Coronary artery (tissue), 2 donors: ENCODE measurements at places on chromosomes 13 and 19.

GRCh38 chr19:49718511-49718910 is 27.6 kb downstream of the CPT1C start:
- DNase-seq, result no peak

DNA sequence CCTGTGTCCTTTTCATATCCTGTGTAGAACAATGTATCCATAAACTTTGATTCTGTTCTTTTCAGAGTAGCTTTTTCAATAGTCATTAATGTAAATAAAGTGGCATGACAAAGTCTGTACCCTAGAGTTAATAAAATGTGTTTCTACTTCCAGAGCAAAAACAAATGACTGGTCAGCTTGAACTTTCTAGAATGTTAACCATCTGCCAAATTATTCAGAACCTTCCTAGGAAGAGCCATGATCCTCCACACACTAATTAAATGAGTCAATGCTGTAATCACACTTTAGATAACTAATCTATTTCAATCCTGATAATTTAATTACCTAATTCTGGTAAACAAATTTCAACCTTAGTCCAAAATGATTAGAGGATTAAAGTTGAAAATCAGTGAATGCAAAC is 73.2 kb downstream of the DIAPH3 start:
- no peak for DNase-seq

DNA sequence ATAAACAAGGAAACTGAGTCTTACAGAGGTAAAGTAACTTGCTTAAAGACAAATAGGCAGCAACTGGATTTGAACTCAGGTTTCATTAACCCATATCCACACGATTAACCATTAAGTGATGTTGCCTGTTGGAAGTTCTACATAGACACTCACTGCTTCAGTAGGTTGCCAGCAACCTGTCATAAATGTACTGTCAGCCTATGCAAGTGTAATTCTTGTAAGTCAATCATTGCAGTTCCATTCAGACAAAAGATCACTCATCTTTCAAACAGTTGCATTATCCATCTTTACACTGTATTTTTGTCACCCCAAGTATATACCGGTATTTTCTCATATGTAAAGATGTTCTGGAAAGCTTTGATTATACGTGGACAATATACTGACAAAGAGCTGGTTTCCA is 676.9 kb upstream of the PCDH20 start:
- no peak for DNase-seq

- DNase-seq, result peak; percentile 79
Observed at GRCh38 chr13:32902874-32903273, 113.3 kb upstream of the KL start.

DNA sequence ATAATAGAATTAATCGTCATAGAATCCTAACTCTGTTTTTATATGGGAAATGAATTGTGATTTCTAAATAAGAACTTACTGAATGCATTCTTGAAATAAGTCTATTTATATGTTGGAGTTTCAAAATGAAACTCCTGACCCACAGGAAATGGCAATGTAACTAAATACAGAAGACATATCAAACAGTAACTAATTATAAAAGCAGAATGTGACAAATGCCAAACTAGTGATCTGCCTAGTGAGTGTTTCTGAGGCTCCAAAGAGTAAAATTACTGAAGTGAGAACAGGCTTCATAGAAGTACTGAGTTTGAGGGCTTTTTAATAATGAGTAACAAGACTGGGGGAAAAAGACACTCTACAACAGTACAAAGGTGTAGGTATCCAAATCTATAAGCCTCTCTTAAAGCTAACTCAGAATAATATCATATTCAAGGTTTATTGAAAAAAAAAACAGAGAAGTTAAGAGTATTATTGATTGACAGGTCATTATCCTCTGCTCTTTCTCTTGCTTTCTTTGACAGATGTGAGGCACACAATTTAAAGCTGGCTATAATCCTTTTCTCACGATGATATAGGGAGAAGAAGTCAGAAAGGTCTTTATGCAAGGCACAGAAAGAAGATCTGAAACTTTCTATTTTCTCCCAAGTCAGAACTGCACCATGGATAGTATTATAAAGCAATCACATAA is 17.4 kb upstream of the ATXN8OS start:
- no peak for DNase-seq

DNA sequence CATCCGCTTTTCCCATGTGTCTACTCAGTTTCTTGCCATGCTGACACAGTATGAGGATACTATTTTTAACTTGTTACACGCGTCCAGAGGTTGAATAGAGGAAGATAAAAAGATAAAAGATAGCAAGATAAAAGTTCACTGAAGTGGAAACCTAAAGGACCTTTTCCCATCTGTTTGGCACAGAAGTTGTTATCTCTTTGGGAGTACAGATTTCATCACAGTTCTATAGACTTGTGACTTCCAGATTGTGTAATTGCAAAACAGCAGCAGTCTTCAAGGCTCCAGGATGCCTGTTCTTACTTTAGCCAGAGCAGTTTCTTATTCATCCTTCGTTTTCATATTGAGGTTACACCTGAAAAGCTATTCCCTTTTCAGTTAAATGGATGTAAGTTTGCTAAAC is 369.2 kb downstream of the GPC5 start:
- DNase-seq, result no peak

GRCh38 chr19:29702161-29702962 is 12.7 kb downstream of the C19orf12 start:
- peak; percentile 69 for DNase-seq

GRCh38 chr19:1605236-1606137 is at the start of gene UQCR11:
Gene UQCR11 (minus strand): TSS chr19:1605462. CDS start chr19:1605409, 53 bp downstream.
- peak; percentile 95 for DNase-seq

GRCh38 chr19:42168206-42168605 is 36.0 kb upstream of the POU2F2 start:
- DNase-seq, result no peak

- DNase-seq, result no peak
Observed at GRCh38 chr13:28181413-28181812, 43.1 kb downstream of the PAN3 start.

DNA sequence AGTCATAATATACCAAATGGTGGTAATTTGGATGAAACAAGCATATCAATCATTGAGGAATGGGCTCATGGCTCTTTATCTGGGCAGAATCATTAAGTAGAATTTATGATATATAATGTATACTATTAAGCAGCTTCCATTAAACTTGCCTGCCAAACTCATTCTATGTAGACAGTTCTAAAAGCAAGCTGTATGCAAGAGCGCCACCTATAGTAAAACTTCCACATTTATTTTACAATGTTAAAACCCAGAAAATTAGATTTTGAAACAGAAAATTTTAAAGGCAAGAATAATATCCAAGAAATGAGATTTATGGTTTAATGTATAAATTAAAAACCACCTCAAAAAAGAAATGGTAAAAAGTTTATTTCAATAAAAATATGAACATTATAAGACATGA is 161.5 kb downstream of the MZT1 start:
- DNase-seq, result no peak
